Osteoblast (primary cell): ENCODE measurements at places on chromosomes 12 and 14. TPM values are rescaled to one million over a fixed set of nuclear protein-coding genes. Genes with fewer than 3 reads are reported as not detected.

- no peak for DNase-seq
Observed at GRCh38 chr12:104164634-104165033, 26.6 kb upstream of the NFYB start.

ENDOU gene
- not detected in 2 replicates for total RNA-seq

NFKBIA gene
- 43.6 and 51.0 TPM in 2 replicates for total RNA-seq

GRCh38 chr14:24695265-24696241 is 61.6 kb upstream of the GZMB start:
- no peak for DNase-seq

DNA sequence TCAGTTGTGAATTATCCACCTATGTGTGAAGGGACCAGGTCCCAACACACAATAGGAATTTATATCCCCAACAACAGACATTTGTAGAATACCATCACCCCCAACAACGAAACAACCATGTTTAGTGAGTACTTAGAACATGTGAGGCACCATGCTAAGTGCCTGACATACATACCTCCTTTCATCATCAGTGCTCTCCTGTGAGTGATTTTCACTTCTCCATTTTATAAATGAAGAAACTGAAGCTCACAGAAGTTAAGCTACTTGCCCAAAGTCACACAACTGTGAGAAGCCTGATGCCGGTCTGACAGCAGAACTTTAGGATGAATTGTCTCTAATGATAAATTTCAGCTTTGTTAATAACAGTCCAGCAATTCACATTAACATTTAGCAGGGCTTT is 35.4 kb downstream of the SPTB start:
- DNase-seq = no peak

DNA sequence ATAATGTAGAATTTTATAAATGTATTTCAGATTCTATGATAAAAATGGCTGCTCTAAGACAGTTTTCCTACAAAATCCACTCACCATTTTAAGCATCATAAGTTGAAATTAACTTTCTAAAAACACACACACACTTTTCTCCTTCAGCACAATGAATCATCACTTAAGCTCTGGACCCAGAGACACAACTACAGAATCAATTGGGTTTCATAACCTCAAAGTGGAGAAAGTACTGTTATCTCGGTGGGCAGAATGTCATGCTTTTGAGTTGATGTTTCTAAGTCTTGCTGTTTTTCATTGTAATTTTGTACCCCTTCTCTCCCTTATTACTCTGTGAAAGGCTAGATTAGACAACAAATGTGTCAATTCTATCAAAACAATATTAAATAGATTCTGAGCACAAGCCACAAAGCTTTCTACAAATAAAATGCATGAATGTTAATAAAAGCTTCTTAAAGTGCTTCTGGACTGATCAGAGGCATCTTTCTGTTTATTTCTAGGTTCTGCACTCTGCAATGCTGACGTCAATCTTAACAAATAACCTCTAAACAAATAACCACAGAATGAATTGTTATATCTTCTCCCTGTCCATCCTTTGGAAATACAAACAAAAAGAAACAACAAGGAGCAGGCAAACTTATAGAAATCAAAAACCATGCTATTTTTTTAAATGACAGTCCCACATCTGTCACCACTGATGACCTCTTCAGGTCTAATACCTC is 8.2 kb downstream of the IPO8 start:
- DNase-seq = no peak

ADAMTS20 gene
- under 0.01 TPM in 1 of 2 replicates, not detected in the other for total RNA-seq

GRCh38 chr14:94602722-94603121 is 9.5 kb upstream of the SERPINA3 start:
- DNase-seq = no peak

KLRG1 gene
- under 0.01 and 0.29 TPM in 2 replicates for total RNA-seq

GRCh38 chr12:34597548-34598351 is 575.5 kb downstream of the ALG10 start:
- DNase-seq = no peak

DNA sequence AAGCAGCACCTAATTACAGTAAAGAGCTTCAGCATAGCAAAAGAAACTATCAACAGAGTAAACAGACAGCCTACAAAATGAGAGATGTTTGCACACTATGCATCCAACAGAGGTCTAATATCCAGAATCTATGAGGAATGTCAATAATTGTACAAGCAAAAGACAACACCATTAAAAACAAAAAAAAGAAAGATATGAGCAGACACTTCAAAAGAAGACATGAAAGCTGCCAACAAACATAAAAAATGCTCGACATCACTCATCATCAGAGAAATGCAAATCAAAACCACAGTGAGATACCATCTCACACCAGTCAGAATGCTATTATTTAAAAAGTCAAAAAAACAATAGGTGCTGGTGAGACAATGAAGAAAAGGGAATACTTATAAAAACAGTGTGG is 273.1 kb downstream of the TMTC2 start:
- DNase-seq = no peak

DNA sequence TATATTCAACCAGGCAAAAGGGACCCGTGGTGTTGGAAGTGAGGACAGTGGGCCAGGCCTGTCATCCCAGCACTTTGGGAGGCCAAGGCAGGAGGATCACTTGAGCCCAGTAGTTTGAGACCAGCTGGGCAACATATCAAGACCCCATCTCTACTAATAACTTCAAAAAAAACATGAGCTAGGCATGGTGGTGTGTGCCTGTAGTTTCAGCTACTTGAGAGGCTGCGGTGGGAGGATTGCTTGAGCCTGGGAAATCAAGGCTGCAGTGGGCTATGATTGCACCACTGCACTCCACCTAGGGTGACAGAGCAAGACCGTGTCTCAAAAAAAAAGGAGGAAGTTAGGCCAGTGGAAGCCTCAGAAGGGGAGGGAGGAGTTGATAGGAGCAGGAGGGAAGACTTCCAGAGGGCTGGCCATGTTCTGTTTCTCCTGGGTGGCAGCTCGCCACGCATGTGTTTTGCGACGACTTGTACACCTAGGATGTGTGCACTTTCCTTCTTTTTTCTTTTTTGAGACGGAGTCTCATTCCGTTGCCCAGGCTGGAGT is 10.1 kb downstream of the SLC25A29 start:
- DNase-seq = peak; percentile 45

KRT2 gene
- not detected in 2 replicates for total RNA-seq

GRCh38 chr12:11960646-11961045 is 110.1 kb upstream of the BCL2L14 start:
- no peak for DNase-seq

DNA sequence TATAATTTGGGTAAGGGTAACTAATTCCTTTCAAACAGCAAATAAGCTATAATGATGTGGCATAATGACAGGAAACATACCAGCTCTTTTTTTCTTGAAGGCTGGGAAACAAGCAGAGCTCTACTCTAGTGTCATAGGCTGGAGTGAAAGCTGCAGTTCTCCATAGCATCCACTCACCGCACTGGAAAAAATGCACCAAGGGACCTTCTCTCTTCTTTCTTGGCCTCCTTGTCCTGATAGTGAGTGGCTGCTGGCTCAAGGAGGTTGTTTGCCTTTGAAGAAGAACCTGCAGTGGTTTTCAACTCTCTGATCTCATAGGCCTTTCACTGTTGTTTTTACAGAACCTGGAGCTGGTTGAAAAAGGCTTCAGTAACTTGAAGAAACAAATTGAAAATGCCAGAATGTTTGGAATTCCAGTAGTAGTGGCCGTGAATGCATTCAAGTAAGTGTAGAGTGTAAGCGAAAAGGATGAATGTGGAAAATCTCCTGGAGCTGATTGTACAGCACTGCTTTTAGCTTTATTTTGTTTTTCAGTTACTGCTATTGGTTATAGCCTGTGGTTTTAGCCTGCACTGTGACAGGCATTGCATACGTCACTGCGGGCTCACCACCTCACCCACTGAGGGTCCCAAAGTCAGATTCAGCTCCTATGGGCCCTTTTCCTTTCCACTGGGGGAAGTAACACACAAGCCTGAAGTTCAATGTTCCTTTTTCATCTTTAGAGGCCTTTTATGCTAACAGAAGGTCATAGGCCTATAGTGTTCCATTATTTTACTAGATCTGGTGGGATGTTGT is 17.2 kb upstream of the AKAP5 start:
- DNase-seq = no peak

LRP1 gene
- 744 and 789 TPM in 2 replicates for total RNA-seq

DNA sequence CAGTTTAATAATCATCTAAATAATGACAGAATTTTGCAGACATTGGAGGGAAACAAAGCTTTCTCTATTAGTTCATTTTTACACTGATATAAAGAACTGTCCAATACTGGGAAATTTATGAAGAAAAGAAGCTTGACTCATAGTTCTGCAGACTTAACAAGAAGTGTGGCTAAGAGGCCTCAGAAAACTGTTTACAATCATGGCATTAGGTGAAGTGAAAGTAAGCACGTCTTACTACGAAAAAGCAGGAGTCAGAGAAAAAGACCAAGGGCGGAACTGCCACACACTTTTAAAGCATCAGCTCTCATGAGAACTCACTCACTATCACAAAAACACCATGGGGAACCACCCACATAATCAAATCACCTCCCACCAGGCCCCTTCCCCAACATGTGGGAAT is 804.4 kb downstream of the FLRT2 start:
- no peak for DNase-seq

- DNase-seq = no peak
Observed at GRCh38 chr12:3700861-3701260, 52.0 kb downstream of the CRACR2A start.

VASH1 gene
- 4.0 and 5.6 TPM in 2 replicates for total RNA-seq

GRCh38 chr12:80016684-80017083 is 81.8 kb upstream of the PPP1R12A start:
- DNase-seq = no peak
